ENCODE measurements at places on chromosomes 7 and 10. TPM values are rescaled to one million over a fixed set of nuclear protein-coding genes. Genes with fewer than 3 reads are reported as not detected.

DNA sequence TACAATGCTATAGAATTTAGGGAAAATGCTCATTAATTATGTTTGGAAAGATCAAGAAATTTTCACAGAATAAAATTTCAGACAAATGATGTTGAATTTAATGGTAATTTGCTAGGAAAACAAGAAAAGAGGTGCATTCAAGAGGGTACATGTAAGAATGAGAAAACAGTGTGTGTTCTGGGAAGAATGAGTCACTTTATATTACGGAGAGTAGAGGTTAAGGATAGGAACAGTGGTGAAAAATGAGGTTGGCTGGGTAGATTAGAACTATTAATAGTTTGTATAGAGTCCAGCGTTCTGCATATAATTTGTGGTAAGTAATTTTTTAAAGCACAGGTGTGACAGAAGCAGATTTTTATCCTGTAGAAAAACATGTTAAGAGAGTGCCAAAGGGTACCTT is 336.7 kb upstream of the MBL2 start:
- no peak overlapping the region for H3K27ac ChIP-seq
- no peaks in the 10 kb centered on the region for H3K4me1 ChIP-seq
- H3K4me3 ChIP-seq = no peak overlapping the region
- no peaks in the 10 kb centered on the region for H3K36me3 ChIP-seq
- H3K27me3 ChIP-seq = no peaks in the 10 kb centered on the region
- DNase-seq = no peak

DNA sequence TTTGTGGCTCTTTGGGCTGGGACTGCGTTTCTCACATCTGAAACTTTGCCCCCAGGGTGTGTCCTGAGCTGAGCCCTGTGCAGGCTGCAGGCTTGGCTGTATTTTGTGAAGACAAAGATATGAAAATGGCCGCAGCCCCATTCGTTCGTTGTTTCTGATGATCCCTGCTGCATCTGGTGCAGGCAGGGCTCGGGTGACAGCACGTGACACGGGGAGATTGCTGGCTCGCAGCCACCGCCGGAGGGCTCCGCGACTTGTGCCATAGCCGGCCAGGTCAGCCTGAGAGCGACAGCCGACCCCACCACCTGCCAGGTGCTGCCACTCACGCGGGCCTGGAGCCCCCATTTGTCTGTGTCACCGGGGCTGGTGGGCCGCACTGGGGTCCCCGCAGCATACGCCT is 81.3 kb downstream of the ZRANB1 start:
- no peaks in the 10 kb centered on the region for H3K27me3 ChIP-seq
- H3K4me3 ChIP-seq = no peak overlapping the region
- no peaks in the 10 kb centered on the region for H3K36me3 ChIP-seq
- no peak overlapping the region for H3K27ac ChIP-seq
- H3K4me1 ChIP-seq = no peaks in the 10 kb centered on the region

DNA sequence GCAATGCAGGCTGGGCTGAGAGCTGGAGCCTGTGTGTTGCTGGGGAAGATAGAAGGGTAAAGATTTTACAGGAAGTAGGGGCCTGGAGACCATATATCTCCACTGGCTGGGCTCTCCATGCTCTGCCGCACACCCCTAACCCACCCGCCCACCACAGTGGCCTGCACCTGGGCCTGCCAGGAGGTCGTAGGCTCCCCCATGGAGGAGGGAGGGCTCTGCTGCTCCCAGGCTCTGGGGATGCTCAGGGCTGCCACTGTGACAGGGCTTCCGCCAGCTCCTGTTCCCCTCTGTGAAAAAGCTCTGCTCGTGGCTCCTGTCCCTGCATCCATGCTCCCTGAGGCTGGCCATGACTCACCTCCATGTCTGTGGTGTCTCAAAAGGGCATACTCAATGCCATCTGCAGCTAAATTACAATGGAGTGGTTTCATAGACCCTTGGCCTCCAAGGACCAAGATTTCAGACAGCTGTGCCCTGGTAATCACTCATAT is 106.0 kb downstream of the CXCL12 start:
- no peaks in the 10 kb centered on the region for H3K27me3 ChIP-seq
- H3K36me3 ChIP-seq = no peaks in the 10 kb centered on the region
- no peak for DNase-seq
- no peak overlapping the region for H3K4me3 ChIP-seq
- H3K4me1 ChIP-seq = no peaks in the 10 kb centered on the region

Gene GPER1
- total RNA-seq = not detected

- H3K27me3 ChIP-seq = no peaks in the 10 kb centered on the region
- H3K27ac ChIP-seq = no peak overlapping the region
- H3K4me3 ChIP-seq = no peak overlapping the region
- peaks cover 25% of the 10 kb centered on the region for H3K36me3 ChIP-seq
Observed at GRCh38 chr10:17240616-17241015, 12.6 kb downstream of the VIM start.

DNA sequence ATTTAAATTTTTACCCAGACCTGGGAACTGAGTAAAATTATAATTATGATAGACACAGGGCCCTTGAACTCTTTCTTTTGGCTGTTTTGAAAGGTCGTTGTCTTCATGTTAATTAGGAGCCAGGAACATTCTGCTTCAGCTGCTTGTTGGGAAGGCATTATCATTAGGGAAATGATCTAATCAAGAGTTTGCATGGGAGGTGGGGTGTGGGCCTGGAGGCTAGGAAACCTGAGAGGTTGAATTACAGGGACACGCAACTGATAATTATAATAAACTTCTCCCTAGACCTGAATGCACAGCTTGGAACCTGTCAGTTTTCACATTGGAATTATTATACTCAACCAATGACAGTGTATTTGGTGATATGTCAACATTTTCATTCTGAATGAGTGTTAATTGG is 237.7 kb downstream of the CACNB2 start:
- no peaks in the 10 kb centered on the region for H3K27me3 ChIP-seq
- H3K27ac ChIP-seq = no peak overlapping the region
- no peak overlapping the region for H3K4me3 ChIP-seq
- no peak for DNase-seq
- no peaks in the 10 kb centered on the region for H3K4me1 ChIP-seq

GRCh38 chr10:49760789-49761188 is 1.3 kb downstream of the OGDHL start:
- peaks cover 9% of the 10 kb centered on the region for H3K4me1 ChIP-seq
- H3K36me3 ChIP-seq = no peaks in the 10 kb centered on the region
- peaks cover 36% of the 10 kb centered on the region for H3K27me3 ChIP-seq

Gene SPOCK2
- 998 TPM for total RNA-seq

GRCh38 chr10:59719374-59719773 is 9.7 kb upstream of the SLC16A9 start:
- H3K4me1 ChIP-seq = no peaks in the 10 kb centered on the region
- no peak overlapping the region for H3K27ac ChIP-seq
- no peaks in the 10 kb centered on the region for H3K27me3 ChIP-seq
- H3K36me3 ChIP-seq = no peaks in the 10 kb centered on the region
- H3K4me3 ChIP-seq = no peak overlapping the region

Measured in CD4-positive, alpha-beta T cell (primary cell).